ENCODE measurements at places on chromosomes 4 and X.

- no peak for DNase-seq
Observed at GRCh38 chrX:42466332-42467046, 311.5 kb downstream of the PPP1R2C start.

GRCh38 chr4:185513489-185514181 is 21.7 kb downstream of the PDLIM3 start:
- DNase-seq, result no peak

DNA sequence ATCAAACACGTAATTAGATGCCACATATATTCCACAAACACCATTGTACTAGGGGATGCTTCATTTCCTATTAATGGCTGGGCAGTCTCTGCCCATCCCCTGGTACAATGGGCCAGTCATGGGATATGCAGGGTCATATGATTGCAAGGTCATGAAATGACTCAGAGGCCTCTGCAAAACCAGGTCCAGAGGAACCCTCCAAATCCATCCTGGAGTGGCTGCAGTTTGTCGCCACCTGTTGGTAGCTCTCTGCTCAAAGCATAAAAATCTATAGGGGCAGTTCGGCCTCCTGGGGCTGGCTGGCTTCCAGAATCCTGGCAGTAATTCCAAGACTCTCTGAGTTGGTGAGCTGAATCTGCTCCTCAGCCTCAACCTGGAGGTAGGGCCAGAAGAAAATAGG is 22.9 kb upstream of the PUDP start:
- DNase-seq, result peak; percentile 32

DNA sequence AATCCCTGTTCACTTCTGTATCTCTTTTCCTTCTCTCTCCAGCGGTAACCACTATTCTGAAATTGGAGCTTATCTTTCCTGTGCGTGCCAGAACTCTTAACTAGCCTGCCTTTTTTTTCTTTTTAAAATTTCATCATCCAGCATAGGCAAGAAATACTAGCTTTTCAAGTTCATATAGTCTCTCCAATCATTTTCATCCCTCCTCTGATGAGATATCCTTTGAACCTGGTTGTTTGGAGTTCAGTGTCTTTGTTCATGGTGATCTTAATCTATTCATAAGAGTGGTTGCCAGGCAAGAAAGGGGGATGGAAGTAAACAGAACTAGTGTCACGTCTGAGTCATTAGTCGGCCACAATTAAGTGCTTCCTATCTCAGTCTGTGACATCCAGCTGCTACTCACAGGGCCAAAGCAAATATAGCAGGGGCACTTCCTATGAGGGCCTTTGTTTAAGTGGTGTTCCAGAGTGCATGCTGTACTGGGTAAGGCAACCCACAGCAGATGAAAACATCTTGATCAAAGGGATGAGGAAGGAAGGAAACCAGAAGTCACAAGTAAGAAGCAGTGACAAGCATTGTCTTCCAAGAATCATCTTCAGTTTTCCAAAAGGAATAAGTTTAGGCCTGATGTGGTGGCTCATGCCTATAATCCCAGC is 56.4 kb upstream of the XIAP start:
- DNase-seq, result no peak

- DNase-seq, result no peak
Observed at GRCh38 chr4:63302078-63302477, 1107.2 kb downstream of the TECRL start.

DNA sequence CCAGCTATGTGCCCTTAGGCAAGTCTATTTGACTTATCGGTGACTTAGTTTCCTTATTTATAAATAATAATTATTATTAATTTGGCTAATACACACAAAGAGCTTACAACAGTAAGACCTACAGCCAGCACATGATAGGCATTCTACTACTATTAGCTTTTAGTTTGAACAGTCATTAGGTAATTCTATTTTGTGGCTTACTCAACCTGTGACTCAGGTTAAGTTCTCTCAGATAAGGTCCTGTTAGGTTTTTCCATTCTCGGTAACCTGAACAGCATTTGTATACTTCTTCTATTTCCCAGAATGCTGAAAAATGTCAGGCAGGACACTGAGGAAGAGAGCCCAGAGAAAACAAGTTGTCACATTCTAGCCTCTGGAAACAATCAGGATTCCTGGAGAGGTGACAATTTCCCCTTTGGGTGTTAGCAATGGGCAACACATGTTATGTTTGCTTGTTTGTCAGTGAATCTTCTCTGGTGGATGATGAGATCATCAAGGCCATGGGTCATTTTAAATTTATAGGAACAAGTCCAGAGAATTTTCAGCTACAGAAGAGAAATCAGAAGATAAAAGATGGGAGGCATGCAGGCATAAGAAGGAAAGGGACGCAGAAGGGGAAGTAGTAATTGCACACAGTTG is 2144.7 kb downstream of the PCDH7 start:
- DNase-seq, result no peak

GRCh38 chrX:21778236-21778635 is 20.3 kb upstream of the SMPX start:
- no peak for DNase-seq

DNA sequence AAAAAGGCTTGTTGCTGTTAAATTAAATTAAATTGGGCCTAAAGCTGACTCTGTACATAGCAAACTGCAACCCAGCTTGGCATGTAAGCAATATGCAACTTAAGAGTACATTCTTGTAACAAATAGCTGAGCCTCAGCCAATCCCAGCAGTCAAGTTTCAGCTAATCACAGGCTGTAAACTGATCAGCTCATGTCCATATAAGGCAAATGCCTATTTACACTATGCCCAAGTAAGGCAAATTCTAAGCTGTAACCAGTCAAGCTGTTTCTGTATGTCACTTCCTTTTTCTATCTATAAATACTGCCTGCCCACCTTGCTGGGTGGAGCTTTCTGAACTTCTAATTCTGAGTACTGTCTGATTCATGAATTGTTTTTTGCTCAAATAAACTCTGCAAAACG is 429.1 kb upstream of the FTHL17 start:
- DNase-seq, result no peak

- DNase-seq, result peak; percentile 100
Observed at GRCh38 chrX:1391707-1392375, at the start of gene SLC25A6. TSS of gene SLC25A6 (minus strand) at chrX:1392113. CDS start at chrX:1392009, 104 bp downstream.

- DNase-seq, result no peak
Observed at GRCh38 chr4:152385551-152385950, 150.3 kb downstream of the FBXW7 start.

DNA sequence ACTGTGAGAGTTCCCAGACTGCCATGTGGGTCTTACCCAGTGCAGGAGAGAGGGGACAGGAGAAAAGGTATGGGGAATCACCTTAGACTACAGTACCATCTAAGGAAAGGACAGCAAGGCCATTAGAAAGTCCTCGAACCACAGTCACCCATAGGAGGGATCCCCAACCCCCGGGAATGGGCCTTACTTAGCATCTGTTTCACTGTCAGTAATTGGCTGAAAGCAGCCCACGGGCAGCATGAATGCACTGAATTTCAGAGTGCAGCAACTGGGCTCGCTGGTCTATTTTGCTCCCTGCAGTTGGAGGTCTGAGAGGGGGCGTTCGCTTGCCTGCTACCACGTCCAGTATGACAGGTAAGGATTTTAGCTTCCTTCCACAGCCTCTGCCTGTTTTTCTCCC is 50.4 kb upstream of the KLHL8 start:
- no peak for DNase-seq

GRCh38 chr4:120071192-120071795 is 4.6 kb upstream of the MAD2L1 start:
- peak; percentile 22 for DNase-seq

DNA sequence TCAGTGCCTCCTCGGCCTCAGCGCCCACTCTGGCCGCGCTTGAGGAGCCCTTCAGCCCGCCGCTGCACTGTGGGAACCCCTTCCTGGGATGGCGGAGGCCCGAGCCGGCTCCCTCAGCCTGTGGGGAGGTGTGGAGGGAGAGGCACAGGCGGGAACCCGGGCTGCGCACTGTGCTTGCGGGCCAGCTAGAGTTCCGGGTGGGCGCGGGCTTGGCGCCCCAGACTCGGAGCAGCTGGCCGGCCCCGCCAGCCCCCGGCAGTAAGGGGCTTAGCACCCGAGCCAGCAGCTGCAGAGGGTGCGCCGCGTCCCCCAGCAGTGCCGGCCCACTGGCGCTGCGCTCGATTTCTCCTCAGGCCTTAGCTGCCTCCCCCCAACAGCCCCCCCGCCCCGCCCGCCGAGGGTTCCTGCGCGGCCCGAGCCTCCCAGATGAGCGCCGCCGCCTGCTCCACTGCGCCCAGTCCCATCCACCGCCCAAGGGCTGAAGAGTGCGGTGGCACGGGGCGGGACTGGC is 1137.0 kb downstream of the PCDH18 start:
- DNase-seq, result no peak

DNA sequence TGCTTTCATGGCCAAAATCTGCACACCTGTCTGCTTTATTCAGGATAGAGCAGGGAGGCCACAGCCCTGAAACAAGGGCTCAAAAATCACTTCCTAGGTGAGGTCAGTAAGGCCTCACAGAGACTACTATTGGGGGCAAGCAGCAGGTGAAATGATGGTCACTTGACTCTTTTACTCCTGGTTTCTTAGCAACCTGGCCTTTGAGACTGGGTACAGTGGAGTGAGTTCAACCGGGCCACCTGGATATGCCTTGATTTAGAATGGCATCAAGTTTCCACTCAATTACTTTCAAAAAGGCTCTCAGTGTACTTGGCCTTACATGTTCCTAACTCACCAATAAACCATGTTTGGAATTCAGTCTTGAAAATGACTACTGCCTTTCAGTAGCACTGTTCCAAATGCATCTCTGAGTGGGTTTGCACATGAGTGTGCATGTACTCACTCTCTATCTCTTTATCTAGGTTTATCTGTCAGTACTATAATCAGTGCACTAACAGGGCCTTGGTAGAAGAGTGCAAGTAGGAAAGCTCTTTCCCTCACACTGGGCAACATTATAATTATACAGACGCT is 388.2 kb downstream of the OPHN1 start:
- no peak for DNase-seq

DNA sequence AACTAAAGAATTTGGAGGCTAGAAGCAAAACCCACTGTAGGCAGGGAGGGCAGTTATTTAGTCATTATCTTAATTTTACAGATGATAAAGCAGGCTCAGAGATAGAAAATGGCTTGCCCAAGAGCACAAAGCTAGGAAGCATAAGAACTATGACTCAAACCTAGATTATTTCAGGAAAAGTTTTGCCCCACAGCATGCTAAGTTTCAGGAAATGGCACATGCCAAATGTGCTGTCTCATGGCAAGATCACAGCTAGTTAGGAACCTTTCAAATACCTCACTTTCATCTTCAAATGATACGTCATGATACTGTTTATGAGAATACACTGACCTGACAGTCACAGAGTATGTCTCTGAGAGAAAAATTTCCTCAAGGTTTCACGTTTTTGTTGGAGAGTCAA is 78.5 kb upstream of the SPANXC start:
- no peak for DNase-seq

DNA sequence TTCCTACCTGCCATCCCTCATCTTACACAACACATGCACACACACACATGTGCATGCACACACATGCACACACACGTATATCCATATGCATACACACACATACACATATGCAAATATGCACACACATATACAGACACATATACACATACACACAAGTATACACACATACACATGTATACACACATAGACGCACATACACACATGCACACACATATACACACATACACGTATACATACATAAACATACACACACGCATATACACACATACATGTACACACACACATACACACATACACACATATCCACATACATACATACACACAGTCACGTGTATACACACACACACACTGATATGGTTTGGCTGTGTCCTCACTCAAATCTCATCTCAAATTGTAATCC is 37.0 kb upstream of the AFAP1 start:
- DNase-seq, result no peak

- no peak for DNase-seq
Observed at GRCh38 chr4:114017120-114017917, 37.9 kb upstream of the ARSJ start.

- no peak for DNase-seq
Observed at GRCh38 chr4:53089936-53090729, 228.0 kb downstream of the RASL11B start.

DNA sequence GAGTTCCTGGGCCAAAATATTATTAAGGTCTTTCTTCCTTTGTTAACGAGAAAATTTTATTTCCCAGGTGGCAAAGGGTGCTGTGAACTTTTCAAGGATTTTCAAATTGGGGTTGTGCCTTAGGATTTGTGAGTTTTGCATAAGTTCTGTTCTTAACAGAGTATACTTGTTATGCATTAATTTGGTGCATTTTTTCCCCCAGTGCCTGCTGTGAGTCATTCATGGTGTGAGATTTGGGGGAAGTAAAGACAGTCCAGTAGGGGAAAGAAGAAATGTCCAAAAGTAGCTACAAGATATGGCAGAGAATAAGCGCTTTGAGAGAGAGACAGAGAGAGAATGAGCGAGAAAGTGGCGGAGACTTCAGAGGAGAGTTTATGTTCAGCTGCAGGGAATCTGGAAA is 239.2 kb downstream of the ARHGAP10 start:
- DNase-seq, result no peak

GRCh38 chr4:152464030-152464823 is 71.7 kb downstream of the FBXW7 start:
- DNase-seq, result no peak

DNA sequence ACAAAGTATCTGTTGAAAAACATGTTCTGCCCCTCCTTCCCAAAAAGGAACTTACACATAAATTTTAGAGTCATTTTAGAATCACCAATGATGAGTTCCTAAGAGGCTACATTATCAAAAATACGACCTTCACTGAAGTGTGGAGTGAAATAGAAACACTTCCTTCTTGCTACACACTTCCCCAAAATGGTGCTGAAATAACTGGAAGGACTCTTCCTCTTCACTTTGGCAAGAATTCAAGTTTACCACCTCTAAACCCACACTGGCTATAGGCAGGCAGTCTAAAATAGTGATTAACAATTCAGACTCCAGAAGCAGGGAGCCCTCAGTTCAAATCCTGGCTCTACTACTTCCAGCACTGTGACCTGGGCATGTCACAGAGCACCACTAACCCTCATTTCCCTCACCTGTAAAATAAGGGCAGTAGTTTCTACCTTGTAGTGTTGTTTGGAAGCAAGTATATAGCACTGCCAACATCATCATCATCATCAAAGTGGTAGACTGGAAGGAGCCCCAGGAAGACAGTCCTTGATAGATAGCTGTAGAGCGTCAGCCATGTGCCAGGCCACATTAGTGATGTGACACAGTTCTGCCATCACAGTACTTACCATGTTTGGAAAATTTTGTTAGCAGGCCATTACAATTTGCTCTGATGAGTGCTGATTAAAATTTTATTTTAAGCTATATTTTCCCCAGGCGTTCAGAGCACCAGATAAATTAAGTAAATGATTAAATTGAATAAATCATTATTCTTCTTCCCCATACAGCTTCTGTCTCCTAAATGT is 103.3 kb downstream of the PARM1 start:
- DNase-seq, result no peak
